ENCODE measurements at places on chromosomes 4 and X. TPM values are rescaled to one million over a fixed set of nuclear protein-coding genes. Genes with fewer than 3 reads are reported as not detected.
A peak's percentile ranks its signal among the peaks of the same experiment; 100 is the strongest.

GRCh38 chr4:97453186-97453585, 690.1 kb downstream of the STPG2 start:
- no peak for DNase-seq

- no peak for DNase-seq
These were observed 304.4 kb downstream of the CAMK2D start for GRCh38 chr4:113457121-113457520.

The SYP gene
- total RNA-seq = 0.58 TPM

- DNase-seq = no peak
These were observed 45.6 kb upstream of the CHRNA9 start for GRCh38 chr4:40289366-40290188.

- DNase-seq = no peak
These were observed 2.1 kb upstream of the PCDH7 start for GRCh38 chr4:30718021-30718542.

The FGF13 gene
- total RNA-seq = not detected

The ERVMER34-1 gene
- not detected for total RNA-seq

The TBC1D9 gene
- total RNA-seq = 4.1 TPM

GRCh38 chrX:150934453-150934852, 36.0 kb upstream of the CD99L2 start:
- no peak for DNase-seq

- DNase-seq = peak; percentile 71
These were observed at the start of gene USP11 for GRCh38 chrX:47232803-47233332. USP11 (plus strand) TSS chrX:47233009; CDS start chrX:47233044, 35 bp downstream.

The DAPP1 gene
- total RNA-seq = 11.2 TPM

The BBS12 gene
- total RNA-seq = 1.9 TPM

- DNase-seq = no peak
These were observed 556.1 kb downstream of the SPRY1 start for GRCh38 chr4:123952530-123953274.

GRCh38 chr4:180028682-180029081, 2214.5 kb upstream of the TENM3 start:
- no peak for DNase-seq

The USP11 gene
- total RNA-seq = 191 TPM

GRCh38 chrX:16756724-16757123, 29.5 kb upstream of the TXLNG start:
- DNase-seq = no peak

- no peak for DNase-seq
These were observed 40.0 kb downstream of the RIPPLY1 start for GRCh38 chrX:106862972-106863688.

The WFS1 gene
- 4.8 TPM for total RNA-seq

DNA sequence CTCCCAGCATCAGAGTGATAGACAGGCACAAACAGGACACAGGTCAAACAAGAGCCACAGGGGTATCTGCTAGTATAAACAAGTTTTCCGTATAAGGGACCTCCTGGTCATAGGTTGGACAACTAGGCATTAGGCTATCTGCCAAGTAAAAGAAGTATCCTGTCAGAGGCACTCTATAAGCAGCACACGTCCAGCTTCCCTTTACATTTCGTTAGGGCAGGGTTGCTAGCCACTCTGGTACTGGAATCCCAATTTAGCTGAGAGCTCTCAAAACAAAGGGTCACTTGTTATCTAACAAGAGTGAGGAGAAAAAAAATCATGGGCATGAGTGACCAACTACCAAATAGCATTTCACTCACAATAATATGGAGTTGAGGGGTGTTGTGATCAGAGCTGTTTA, 780.7 kb upstream of the DIAPH2 start:
- DNase-seq = no peak

- no peak for DNase-seq
These were observed 54.1 kb upstream of the CDKN2AIP start for GRCh38 chr4:183390374-183390773.

- no peak for DNase-seq
These were observed 14.0 kb upstream of the ADH5 start for GRCh38 chr4:99102634-99103033.

The NWD2 gene
- not detected for total RNA-seq

GRCh38 chr4:31283679-31284078, 563.5 kb downstream of the PCDH7 start:
- no peak for DNase-seq

GRCh38 chr4:21742326-21742725, 206.2 kb downstream of the KCNIP4 start:
- no peak for DNase-seq

DNA sequence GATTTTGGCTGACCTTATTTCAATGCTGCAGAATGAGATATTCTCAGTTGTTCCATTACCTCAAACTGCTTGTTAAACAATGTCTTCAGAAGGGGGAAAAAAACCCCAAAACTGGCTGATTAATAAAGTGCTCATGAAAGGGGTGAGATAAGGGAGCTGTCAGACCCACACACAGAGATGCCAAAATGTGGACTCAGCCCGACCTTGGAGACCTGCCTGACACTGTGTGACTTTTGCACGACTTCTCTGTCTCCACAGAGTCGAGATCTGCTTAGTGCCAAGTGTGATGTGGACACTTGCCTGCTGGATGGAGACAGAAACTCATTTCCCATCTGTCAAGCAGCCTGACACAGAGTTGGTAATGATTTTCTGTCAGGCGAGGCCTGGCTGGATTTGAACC, 31.5 kb downstream of the REELD1 start:
- no peak for DNase-seq

- DNase-seq = no peak
These were observed 153.5 kb downstream of the SH3BGRL start for GRCh38 chrX:81355436-81355835.

The SPANXA1 gene
- total RNA-seq = not detected

DNA sequence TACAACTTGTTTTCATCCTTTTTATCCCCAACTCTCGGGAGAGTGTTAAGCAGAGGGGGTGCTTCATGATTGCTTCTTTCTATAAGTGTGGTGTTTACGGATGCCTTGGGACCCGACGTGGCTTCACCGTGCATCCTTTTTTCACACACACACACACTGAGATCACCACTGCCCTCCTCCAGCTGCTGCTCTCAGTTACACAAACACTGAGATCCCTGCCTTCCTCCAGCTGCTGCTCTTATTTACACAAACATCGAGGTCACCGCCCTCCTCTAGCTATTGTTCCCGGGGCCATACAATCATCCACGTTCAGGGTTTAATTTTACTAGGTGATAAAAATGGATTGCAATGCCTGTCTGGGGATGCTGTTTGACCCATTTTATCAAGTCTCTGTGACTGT, 155.4 kb upstream of the FAM9B start:
- DNase-seq = no peak

DNA sequence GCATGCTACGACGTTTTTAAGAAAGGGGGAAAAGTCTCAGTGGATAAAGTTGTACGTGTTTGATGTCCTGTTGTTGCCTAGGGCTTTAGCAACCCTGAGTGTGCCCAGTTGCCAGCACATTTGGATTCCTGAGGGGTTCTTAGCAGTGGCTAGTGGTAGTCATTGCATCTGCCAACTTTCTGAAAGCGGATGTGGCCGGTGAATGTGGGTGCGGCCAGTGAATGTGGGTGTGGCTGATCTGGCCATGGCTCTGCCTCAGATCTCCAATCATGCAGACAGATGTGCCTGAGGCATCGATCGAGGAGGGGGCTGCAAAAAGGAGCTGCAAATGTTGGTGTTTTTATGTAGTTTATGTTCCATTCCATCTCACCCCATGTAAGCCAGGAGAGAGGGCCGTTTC, 41.5 kb upstream of the FAT1 start:
- no peak for DNase-seq

GRCh38 chrX:117839544-117839943, 277.1 kb downstream of the KLHL13 start:
- DNase-seq = no peak

- DNase-seq = no peak
These were observed 9.3 kb upstream of the EFHC2 start for GRCh38 chrX:44352758-44353157.

GRCh38 chr4:78320349-78320935, 231.1 kb upstream of the ANXA3 start:
- DNase-seq = no peak

GRCh38 chr4:100895556-100896197, 377.9 kb upstream of the EMCN start:
- no peak for DNase-seq

DNA sequence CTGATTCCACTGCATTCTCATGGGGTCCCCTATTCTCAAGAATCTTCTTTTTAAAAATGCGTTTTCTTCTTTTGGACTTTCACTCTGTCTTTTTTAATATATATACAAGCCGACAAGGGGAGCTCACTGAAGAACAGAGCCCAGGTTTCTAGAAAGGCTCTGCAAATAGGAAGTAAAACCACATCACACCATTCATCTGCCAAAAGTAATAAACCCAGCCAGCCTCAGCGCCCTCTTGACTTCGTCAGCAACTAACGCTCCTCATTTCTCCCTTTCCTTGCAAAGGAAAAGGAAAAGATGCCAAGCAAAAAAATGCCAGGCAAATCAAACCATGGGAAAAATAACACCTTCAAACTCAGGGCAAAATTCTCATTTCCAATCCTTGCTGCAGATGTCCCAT, 136.4 kb downstream of the HHIP start:
- DNase-seq = no peak

The TMEM31 gene
- not detected for total RNA-seq

- no peak for DNase-seq
These were observed 27.4 kb upstream of the ARX start for GRCh38 chrX:25043192-25043591.

The NUDT10 gene
- total RNA-seq = not detected

DNA sequence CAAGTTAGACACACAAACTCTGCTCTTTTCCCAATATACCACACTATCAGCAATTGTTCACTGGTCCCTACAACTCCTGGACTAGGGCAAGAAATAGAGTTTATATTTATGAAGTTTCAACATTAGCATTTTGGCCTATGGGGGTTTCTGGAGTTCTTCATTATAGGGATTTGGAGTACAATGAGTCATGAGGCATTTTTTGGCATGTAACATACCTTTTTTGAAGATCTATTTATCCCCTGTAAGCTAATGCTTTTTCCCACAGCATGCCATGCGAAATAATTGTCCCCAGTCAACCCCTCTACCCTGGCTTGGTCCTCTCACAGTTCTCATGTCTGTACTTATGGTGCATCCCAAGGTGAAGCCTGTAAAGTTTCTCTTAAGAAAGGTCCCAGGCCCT, 36.7 kb upstream of the EDA2R start:
- no peak for DNase-seq

The CXorf38 gene
- total RNA-seq = 27.4 TPM

The RHOH gene
- total RNA-seq = 249 TPM
